Activated CD4-positive, alpha-beta T cell treated with anti-CD3 and anti-CD28 coated beads, Interleukin-2, amount 50 U/mL, for 4 hours (primary cell): ENCODE measurements at places on chromosomes 11 and 22.

GRCh38 chr11:44559207-44559939 lies 6.1 kb upstream of the CD82 start:
- DNase-seq = no peak

DNA sequence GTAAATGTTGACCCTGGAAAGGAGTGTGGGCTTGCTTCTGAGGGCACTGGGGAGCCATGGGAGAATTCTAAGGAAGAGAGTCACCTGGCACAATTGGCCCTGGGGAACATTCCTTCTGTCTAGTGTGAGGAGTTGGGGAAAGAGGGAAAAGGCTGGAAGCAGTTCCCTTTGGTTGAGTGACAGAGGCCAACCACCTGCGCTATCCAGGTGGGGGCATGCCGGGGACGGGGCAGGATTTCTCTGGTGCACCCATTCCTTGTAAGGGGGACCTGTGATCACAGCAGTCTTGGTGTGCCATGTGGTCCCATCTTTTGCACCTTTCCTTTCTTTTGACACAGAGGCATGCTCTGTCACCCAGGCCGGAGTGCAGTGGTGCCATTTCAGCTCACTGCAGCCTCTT lies 92.1 kb upstream of the GRK3 start:
- no peak for DNase-seq

DNA sequence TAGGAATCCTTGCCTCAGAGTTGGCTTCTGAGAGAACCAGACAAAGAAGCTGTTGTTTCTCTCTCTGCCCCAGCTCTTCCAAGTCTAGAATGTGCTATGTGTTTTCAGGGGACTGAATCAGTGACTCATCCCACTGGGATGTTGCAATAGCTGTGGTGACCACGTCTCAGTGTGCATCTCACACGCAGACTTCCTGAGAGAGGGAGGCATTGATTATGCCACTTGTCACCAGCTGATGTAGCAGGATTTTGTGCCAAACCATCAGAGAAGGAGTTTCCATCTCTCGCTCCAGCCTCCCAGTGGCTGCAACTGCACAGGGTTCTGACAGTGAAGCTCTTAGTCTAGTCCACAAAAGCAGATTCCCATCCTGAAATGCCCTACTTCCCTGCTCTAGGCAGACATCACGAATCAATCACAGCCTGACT lies 455.8 kb downstream of the MIAT start:
- DNase-seq = no peak

DNA sequence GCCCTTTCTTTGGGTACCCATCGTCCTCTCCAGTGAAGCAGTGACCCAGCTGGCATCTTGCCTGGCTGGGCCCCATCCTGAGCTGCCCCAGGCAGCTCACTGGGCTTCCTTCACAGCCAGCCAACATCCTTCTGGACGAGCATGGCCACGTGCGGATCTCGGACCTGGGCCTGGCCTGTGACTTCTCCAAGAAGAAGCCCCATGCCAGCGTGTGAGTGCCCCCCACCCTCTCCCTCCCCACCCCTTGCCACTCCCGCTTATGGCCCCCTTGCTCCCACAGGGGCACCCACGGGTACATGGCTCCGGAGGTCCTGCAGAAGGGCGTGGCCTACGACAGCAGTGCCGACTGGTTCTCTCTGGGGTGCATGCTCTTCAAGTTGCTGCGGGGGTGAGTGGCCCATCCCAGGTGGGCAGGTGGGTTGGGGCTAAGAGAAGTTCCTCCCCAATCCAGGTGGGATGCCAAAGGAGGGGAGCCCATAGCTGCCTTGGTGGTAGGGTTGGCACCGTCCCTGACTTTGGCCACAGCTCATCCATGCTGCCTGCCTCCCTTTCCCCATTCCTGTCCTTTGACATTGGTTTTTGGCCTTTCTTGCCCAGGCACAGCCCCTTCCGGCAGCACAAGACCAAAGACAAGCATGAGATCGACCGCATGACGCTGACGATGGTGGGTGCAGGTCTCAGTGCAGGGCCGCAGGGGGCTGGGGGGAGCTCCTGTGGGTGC lies 6.8 kb upstream of the ANKRD13D start:
- no peak for DNase-seq

- DNase-seq = no peak
Measured at GRCh38 chr11:15493066-15493465, 378.3 kb downstream of the INSC start.

DNA sequence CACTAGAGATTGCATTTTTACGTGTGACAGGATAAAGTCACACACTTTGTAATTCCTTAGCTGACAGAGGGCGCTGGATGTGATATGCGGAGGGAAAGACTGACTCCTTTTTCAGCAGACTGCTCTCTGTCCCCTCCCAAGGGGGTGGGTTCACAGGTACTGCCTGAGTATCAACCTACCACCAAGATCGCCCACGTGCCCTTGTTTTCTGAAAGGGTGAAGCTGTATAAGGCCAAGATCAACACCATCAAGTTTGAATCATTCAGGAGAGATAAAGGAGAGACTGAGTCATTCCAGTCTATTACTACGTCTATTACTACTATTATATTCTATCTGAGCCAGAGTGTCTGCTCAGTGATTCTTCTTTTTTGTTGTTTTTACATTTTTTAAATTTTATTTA lies 30.7 kb downstream of the BUD13 start:
- no peak for DNase-seq

GRCh38 chr11:115676206-115676605 lies 172.0 kb upstream of the CADM1 start:
- DNase-seq = no peak

DNA sequence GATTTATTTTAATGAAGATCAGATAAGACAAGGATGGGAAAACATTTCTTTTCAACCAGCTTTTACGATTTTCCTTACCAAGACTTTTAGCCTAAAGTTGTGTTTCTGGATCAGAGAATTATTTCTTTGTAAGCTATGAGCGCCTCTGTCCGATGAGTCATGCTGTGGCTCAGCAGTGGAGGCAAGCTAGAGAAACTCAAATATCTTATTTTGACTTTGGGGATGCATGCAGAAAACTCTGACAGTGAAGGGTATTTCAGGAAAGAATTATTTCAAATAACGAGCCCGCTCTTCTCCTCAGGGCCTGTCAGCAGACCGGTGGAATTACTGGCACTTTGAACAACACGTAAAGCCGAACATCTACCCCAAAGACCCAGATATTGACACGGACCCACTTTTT lies 77.9 kb upstream of the OR5AK2 start:
- no peak for DNase-seq

DNA sequence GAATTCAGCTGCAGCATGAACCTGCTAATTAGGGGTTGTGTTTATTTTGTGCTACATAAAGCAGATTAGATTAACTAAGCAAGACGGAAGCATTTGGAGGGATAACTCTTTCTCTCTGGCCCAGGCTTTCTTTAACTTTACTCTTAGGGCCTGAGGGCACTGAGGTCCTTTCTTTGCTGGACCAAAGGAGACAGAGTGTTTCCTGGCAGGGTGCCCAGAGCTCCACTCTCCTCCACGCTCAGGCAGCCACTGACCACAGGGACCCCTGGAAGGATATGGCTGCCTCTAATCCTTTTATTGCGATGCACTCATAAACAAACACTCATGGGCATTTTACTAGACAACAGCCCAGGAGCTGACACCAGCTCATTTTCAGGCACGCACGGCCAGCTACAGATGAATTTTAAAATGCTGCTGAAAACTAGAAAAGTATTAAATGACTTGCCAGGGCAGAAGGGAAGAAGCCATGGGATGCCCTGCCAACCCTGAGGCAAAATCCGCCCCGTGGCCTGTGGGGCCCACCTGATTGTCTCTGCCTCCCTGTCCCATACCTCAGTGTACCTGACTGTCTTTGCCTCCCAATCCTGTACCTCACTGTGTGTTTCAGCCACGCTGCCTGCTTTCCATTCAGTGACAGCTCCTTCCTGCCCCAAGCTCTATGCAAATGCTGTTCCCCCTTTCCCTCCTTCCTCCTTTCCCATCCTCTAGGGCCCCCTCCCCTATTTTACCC lies 192.6 kb upstream of the NAV2 start:
- DNase-seq = no peak
